ENCODE measurements at places on chromosomes 1 and 21.

DNA sequence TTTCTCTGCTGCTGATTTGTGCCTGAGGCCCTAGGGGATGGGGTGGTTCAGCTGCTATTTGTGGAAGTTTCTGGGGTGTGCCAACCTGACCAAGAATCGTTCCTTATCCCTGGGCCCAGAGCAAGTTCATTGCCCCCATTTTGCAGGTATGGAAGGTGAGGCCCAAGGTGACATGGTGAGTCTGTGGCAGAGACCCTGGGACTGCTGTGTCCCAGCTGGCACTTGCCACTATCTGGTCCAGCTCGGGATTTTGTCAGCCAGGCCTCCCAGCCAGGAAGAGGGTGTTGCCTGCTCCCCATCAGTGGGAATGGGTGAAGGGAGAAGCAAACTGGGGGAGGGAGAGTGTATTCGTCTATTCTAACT, 18.9 kb upstream of the LRP8 start:
- DNase-seq: no peak

- DNase-seq: no peak
These were observed 15.2 kb downstream of the RIPK4 start for GRCh38 chr21:41751611-41752011.

DNA sequence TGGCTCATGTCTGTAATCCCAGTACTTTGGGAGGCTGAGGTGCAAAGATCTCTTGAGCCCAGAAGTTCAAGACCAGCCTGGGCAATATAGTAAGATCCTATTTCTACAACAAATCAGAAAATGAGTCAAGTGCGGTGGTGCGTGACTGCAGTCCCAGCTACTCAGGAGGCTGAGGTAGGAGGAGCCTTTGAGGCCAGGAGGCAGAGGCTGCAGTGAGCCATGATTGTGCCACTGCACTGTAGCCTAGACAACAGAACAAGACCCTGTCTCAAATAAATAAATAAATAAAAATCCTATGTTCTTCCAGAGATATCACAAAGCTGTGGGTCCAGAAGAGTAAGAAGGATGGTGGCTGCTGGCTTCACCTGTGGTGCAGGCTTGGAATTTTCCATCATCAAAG, 22.1 kb downstream of the CDA start:
- no peak for DNase-seq

GRCh38 chr1:32801096-32801715, 16.0 kb downstream of the YARS1 start:
- no peak for DNase-seq

- DNase-seq: no peak
These were observed 1.1 kb upstream of the RAP1GAP start for GRCh38 chr1:21670059-21670881.

- no peak for DNase-seq
These were observed 208.1 kb downstream of the TGFB2 start for GRCh38 chr1:218553197-218553596.

DNA sequence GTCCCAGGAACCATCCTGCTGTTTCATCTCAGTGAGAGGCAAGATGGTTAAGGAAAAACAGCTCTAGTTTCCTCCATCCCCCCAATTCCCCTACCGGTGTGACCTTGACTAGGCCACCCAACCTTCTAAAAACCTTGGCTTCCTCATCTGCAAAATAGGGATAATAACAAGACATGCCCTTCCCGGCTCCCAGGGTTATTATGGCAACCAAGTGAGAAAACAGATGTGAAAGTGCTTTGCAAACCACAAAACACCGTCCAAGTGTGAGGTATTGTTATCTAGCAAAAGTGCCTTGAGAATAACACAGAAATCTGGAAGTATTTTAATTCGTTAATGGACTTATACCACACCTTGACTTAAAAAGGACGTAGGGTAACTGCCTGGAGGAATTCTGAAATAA, 62.7 kb downstream of the ITPKB start:
- DNase-seq: no peak

GRCh38 chr1:119917304-119918055, 21.2 kb upstream of the ADAM30 start:
- DNase-seq: no peak

GRCh38 chr1:216330262-216330661, 93.0 kb downstream of the USH2A start:
- DNase-seq: no peak

DNA sequence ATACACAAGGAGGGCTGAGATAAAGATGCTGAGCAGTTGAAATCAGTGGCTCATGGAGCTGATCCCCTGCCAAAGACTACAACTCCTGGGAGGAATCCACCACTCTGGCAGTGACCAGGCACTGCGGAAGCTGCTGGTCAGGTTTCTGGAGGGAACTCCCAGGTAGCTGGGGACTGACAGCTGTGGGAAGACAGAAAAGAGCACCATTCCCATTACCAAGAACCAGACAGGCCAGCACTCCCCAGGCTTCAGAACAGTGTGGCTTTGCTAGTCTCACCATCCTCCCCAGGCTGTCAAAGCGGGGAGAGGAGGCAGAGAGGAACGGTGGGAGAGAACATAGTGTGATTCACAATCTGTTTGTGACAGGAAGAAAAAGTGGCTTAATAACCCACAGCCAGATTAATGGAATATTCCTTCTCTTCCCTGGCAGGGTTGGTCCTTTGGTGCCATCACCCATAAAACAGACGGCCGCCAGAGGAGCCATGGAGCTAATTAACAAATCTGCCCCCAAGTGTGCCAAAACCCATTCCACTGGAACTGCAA, 92.1 kb downstream of the MAB21L3 start:
- no peak for DNase-seq

GRCh38 chr21:38965910-38966504, 160.3 kb downstream of the ETS2 start:
- DNase-seq: no peak

DNA sequence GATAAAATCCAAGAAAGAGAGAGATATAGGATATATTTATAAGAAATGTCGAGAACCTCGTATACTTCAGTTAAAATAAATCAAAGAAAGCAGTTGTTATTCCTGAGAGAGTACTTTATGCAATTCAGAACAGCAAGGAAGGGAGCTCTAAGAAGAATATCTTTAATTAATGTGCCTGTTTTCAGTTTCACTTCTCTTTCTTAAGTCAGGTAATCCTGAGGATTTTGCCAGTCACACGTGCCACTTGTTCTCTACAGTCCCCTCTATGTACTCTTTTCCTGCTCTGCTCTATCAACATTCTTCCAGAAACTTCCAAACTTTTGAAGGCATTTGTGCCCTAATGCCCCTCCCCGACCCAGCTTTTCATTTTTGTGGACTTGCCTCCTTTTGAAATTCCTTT, 211.9 kb downstream of the AKT3 start:
- DNase-seq: no peak

GRCh38 chr1:237527761-237528160, 363.0 kb downstream of the ZP4 start:
- no peak for DNase-seq

GRCh38 chr1:45622524-45623394, 1.1 kb downstream of the CCDC17 start:
- DNase-seq: no peak

All from NCI-H1436 (cell line).